ENCODE measurements at places on chromosomes 2 and 18.

GRCh38 chr2:204109681-204110080 lies 173.1 kb downstream of the ICOS start:
- DNase-seq = no peak

GRCh38 chr18:8140841-8141501 lies 468.3 kb upstream of the RAB12 start:
- DNase-seq = no peak

DNA sequence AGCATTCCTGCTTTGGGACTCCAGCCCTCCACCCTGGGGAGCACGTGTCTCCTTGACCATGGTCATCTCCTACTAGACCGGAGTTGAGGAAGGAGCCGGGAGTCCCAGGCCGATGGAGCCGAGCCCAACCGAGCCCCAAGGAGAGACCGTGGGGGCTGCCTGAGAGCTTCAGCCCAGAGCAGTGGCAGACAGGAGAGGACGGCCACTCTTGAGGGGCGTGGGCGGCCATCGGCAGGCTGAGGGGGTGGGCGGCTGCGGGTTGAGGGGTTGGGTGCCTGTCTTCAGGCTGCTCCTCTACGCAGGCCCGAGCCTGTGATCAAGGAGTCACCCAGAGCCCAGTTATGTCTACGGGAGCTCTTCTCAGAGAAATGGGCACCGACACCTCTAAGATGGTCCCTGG lies 158.7 kb downstream of the PXDN start:
- no peak for DNase-seq

DNA sequence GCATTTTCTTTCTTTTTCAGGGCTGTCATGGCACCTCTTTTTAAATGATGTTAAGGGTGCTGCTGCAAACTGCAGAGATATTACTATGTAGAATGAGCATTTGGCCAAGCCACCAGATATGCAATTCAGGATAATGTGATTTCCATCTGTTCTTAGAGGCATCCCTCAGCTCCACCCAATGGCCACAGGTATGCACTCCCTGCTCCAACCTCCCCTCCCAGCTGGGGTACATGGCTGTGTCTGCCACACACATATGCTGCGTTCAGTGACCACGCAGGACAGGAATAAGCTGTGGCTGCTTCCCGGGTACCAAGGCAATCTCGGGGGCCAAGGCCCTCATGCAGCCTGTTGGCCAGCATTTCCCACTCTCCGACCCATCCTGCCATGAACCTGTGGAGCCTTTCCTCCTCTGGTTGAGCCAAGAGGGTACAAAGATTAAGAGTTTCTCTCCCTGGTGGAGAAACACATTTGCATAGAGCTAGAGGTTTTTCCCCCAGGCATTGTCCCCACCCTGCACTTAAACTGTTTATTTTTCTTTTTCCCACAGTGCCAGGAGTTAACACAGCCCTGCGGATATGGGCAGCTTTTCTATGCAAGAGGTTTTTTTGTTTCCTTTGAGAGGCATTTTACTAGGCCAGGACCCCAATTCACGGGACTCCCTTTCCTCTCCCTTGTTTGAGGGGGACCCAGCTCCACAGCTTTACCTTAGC lies 147.0 kb downstream of the GCA start:
- no peak for DNase-seq

DNA sequence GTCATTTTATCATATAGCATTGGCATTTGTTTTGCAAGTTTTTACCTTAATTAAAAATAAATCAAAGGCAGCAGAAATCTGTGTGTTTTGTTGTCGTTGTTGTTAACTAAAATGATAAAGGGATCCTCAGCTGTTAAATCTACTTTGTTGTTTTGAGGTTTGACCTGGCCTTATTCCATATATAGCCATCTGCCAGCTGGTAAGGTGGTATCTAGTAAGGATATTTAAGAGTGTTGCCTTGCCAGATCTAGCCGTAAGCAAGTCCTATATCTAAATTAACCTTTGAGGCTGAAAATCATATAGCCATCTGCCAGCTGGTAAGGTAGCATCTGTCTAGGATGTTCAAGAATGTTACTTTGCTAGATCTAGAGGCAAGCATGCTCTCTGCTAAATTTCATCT lies 56.6 kb downstream of the BMPR2 start:
- no peak for DNase-seq

GRCh38 chr2:84388133-84388532 lies 70.9 kb downstream of the SUCLG1 start:
- DNase-seq = no peak

All from progenitor cell of endocrine pancreas (in vitro differentiated cells).